ENCODE measurements at places on chromosomes 7 and 10.

DNA sequence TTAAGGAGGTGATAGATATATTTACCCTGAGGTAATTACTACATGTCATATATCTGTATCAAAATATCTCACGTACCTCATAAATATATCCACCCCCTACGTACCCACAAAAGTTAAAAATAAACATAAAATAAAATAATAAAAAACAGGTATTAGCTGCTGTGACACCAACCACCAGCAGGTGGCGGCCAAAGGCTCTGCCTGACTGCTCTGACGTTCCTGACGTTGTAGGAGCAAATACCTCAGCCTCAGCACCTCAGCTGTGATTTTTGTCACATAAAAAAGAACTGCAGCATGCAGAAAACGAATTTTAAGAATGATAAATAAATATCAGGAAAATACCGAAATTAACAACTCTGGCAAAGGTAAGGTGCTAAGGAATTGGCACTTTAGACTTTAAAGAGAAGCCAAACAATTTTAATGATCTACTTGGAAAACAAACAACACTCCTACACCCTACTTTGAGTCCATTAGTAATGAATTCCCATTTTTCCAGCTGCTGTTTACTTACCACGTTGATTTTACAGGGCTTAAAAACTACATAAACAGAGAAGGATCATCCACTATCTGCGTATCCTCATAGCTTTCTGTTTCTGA is 125.4 kb upstream of the TARP start:
- peak; percentile 35 for DNase-seq

- no peak for DNase-seq
Observed at GRCh38 chr7:105249216-105249615, 139.5 kb downstream of the SRPK2 start.

- peak; percentile 28 for DNase-seq
Observed at GRCh38 chr10:46530249-46531186, 25.9 kb downstream of the GPRIN2 start.

DNA sequence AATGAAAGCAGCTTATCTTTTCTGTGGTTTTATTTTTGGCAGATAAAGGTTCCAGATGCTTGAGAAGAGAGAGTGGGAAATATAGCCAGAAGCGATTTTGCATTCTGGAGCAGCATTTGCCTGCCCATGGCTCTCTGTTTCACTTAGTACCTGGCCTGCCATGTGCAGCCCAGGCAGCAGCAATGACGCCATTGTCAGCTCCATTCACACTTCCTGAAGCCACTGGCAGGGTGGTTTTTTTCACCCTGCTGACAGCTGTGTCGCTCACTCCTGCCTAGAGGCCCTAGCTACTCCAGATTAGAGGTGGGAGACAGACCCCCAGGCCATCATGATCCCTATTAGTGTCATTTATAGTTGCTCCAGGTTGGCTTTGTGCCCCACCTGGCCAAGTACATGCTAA is 30.1 kb upstream of the NEUROD6 start:
- no peak for DNase-seq

DNA sequence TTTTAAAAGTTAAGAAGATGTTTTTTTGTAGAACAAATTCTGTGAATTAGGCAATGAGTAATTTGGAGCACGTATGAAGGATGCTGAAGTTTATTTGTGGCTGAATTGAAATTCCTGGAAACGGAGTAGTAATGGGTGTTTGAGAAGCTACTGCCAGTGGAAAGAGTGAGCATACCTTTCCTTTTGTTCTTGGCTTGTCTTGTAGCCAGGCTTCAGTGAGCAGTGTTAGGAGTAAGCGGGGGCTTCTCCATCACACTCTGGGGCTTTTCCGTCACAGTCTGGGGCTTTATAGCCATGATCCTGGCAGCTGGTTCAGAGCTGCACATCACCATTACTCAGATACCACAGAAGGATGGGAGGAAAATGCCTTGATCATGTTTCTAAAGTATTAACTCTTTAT is 32.3 kb downstream of the GARS1 start:
- DNase-seq = no peak

DNA sequence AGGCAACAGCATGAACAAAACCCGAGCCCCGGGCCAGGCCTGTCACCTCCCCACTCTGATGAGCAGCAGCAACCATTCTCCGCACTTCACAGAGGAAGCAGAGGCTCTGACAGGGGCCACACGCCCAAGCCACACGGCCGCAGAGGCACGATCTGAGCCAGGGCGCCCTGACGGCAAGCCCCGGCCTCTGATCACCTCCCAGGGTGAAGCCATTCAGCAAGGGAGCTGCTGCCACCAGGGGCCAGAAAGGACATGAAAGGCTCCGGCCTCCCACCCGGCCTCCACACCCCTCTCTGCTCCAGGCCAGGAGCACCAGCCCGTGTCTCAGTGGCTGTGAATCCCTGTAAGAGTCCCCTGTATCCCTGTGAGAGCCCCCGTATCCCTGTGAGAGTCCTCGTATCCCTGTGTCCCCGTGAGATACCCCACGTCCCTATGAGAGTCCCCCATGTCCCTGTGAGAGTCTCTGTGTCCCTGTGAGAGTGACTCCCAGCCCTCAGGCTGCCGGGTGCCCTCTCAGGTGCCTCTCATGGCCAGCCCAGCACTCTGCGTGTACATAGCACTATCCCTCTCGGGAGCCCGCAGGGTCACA is 187.8 kb downstream of the MAD1L1 start:
- DNase-seq = no peak

- no peak for DNase-seq
Observed at GRCh38 chr7:75953931-75954330, 39.0 kb downstream of the POR start.

- no peak for DNase-seq
Observed at GRCh38 chr7:95527033-95527775, 41.5 kb downstream of the ASB4 start.

DNA sequence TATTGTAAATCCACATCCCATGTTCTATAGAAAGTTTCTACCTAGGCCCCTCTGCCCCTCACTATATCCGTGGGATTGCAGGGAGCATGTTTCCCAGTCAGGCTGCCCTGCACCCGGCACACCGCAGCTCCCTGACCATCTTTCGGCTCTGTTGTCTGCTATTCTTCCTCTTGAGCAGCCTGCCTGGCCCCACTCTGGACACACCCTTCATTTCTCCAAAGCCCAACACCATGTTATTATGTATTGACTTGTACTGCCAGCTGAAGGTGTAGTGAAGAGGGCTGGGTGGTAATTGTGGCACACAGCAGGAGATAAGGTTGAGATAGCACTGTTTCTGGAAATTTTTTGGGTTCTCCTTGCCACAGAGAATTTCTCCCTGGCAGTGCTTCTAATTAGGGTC is 9.8 kb downstream of the LRMDA start:
- DNase-seq = no peak

DNA sequence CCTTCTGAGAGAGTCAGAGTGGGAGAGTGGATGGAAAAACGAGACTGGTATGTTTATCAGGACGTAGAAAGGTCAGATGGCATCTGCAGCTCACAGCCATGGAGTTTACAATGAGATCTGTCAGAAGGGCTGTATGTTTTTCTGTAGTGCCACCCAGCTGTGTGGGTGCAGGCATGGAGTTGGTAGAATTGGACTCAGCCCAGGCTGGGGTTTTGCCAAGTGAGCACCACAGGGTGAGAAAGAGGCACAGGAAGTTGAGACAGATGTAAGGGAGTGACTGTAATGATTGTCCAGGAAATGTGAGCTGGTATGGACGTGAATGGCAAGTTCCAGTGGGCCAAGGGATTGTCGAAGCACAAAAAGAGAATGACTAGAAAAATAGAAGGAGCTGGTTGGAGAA is 9.1 kb upstream of the ZYX start:
- no peak for DNase-seq

DNA sequence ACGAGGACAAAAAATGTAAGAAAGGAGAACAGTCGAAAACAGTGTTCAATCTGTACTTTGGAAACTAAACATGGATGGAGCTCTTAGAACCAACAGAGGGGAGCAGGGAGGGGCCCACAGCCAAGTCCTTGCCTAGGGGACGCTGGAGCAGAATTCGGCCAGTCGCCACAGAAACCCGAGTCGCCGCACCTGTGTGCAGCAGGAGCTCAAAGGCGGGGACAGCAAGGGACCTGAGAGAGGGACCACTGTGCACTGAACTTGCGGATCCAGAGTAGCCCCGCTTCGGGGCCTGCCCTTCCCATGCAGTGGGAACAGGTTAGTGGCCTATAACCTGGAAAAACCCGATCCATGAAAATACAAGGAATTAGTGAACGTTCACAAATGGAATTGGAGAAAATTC is 68.1 kb downstream of the SEC61G start:
- DNase-seq = no peak

DNA sequence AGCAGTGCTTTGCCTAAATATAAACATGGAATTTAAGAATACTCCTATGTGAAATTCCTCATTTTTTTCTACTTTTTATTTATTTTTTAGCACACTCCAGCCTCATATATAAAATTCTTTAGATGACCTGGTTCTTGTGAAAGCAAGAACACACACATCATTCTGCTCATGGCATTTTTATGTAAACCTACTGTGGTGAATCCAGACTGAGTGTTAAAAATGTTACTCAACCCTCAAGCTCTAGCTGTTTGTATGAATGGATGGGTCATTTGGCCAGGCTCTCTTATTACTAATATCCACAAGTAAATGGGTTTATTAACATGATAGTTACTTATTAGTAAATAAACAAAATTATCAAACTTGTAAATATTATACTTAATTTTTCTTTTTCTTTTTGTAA is 551.7 kb upstream of the LRRN3 start:
- no peak for DNase-seq

DNA sequence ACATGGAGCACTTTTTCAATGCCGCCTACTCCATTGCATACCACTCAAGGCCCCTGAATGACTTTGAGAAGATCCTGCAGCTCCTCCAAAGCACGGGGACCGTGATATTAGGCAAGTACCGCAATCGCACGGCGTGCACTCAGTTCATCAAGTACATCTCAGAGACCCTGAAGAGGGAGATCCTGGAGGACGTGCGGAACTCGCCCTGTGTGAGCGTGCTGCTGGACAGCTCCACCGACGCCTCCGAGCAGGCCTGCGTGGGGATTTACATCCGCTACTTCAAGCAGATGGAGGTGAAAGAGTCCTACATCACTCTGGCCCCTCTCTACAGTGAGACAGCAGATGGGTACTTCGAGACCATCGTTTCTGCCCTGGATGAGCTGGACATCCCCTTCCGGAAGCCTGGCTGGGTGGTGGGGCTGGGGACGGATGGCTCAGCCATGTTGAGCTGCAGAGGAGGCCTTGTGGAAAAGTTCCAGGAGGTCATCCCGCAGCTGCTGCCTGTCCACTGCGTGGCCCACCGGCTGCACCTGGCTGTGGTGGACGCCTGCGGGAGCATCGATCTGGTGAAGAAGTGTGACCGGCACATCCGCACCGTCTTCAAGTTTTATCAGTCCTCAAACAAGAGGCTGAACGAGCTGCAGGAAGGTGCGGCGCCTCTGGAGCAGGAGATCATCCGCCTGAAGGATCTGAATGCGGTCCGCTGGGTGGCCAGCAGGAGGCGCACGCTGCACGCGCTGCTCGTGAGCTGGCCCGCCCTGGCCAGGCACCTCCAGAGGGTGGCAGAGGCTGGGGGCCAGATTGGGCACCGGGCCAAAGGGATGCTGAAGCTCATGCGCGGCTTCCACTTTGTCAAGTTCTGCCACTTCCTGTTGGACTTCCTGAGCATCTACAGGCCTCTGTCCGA is 12.7 kb upstream of the ATP6V0E2 start:
- no peak for DNase-seq

GRCh38 chr7:129169686-129170440 is 18.6 kb upstream of the SMO start:
- DNase-seq = no peak

DNA sequence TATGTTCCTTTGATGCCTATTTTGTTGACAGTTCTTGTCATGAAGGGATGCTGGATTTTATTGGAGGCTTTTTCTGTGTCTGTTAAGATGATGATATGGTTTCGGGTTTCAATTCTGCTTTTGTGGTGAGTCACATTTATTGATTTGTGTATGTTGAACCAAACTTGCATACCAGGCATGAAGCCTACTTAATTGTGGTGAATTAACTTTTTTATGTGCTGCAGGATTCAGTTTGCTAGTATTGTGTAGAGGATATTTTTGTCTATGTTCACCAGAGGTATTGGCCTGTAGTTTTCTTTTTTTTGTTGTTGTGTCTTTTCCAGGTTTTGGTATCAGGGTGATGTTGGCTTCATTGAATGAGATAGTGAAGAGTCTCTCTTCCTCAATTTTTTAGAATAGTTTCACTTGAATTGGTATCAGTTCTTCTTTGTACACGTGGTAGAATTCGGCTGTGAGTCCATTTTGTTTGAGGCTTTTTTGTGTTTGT is 345.9 kb downstream of the KIF20B start:
- no peak for DNase-seq

DNA sequence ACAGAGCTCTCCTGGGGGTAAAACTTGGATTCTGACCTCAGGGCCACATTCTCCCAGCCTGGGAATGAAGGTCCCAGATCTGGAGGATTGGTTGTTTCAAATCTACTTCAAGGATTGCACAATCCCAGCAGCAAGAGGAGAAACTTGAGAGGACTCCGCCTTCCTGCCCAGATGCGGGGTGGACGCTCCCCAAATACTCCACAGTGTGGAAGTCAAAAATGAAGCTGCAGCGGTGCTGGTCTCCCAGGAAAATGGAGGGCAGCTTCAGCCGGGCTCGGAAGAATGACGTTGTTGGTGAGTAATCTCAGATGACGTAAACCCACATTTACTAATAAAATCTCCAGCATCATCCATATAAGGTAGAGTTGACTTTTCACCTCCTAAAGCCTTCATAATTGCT is 31.5 kb upstream of the PPP2R2D start:
- no peak for DNase-seq

GRCh38 chr7:5590596-5591277 is 167.1 kb upstream of the TNRC18 start:
- DNase-seq = no peak

GRCh38 chr7:157386979-157387800 is 50.4 kb downstream of the DNAJB6 start:
- DNase-seq = peak; percentile 16

DNA sequence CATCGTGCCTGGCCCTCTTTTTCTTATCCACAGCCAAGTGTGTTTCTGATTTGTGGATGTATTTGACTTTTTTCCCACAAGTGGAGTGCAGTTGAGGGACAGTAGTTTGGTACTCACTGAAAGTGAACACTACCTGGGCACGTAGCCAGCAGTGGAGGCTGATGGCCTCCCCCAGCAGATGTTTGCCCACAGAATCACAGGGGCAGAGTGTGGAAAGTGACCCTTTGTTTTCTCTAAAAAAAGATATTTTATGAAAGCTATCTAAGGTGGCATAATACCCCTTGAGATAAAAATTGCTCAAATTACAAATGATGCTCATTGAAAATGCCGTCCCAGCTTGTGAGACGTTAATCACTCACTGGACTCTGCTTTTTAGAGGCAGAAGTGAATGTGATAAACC is 29.1 kb downstream of the WDR37 start:
- DNase-seq = no peak

GRCh38 chr7:31741852-31742251 is 54.8 kb downstream of the PPP1R17 start:
- DNase-seq = no peak

GRCh38 chr10:82213784-82214183 is 338.8 kb downstream of the NRG3 start:
- DNase-seq = no peak
